ENCODE measurements at places on chromosomes 12 and 14.

- no peak for DNase-seq
These were observed 615 bp downstream of the DDX51 start for GRCh38 chr12:132143336-132144071.

DNA sequence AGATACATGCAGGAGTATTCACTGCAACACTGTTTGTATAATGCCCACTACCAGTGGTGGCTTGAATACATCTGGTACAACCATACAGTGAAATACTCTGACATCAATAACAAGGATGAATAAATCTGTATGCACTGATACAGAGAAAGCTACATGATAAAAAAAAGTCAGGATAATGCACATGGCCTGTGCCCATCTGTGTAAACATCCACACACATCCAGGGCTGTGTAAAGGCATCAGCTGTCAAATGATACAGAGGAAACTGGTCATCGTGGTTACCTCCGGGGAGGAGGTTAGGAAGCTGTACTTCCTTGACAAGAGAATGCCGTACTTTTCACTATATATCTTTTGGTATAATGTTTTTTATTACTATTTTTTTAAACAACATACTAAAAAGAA, 176.6 kb downstream of the FOXN3 start:
- DNase-seq: no peak

DNA sequence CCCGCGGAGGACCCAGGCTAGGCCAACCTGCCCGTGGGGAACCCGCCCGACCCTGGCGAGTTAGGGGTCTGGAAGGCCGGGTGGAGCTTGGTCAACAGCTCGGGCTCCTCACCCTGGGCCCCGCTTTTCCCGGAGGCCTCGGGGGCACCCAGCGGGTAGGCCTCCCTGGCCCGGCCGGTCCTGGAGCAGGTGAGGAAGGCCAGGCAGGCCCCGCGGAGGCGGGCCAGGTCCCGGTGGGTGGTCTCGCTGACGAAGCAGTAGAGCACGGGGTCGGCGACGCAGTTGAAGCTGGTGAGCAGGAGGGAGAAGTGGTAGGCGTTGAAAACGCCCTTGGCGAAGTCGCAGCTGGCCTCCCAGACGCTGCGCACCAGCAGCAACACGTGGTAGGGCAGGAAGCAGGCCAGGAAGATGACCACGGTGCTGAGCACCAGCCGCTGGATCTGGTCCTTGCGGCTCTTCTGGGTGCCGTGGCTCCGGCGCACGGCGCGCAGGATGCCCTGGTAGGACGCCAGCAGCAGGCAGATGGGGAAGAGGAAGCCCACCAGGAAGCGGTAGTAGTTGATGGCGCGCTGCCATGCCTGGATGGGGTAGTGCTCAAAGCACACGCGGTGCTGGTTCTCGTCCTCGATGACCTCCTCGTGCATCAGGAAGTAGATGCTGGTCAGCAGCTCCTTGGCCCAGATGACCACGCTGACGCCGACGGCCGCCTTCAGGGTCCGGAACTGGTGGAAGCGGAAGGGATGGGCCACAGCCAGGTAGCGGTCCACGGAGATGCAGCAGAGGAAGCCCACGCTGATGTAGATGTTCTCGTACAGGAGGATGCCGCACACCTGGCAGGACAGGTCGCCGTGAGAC, 10.3 kb downstream of the GPR68 start:
- no peak for DNase-seq

GRCh38 chr14:53606203-53606602, 350.4 kb downstream of the BMP4 start:
- DNase-seq: no peak

GRCh38 chr14:95300697-95301526, 18.8 kb downstream of the CLMN start:
- DNase-seq: no peak

DNA sequence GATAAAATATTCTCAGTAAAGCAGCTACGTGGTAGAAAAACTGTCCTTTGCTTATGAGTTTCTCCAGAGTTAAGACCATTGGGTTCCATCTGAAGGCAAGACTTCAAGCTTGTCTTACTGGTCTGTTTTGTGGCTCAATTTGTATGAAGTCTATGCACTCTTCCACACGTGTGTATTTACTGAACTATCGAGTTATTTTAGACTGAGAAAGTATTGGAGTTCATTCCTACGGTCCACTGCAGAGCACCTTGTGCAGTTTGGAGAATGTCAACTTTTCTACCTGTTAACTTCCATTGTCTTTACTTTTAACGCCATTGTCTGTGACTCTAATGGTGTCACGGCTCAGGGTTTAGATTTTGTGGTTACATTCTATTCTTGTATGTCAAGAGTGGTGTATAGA, 3.7 kb downstream of the HIF1A start:
- DNase-seq: no peak

GRCh38 chr12:132115500-132115899, 28.6 kb downstream of the DDX51 start:
- no peak for DNase-seq

DNA sequence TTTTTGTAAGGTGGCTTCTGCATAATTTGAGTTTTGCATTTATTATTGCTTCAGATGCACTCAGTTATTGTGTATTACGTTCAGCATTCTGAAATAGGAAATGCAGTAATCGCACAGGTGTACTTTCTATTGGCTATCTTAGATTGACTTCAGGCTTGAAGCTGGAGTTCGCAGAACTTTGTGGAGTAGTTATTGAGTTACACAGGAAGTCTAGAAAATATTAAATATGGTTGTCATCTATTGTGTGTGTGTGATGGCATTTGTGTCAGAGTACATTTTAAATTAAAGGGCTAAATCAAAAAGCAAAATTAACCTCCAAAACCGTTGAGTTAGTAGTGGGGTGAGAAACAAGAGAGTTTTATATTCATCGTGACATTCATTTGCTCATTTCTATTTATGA, 2.7 kb downstream of the ARID2 start:
- DNase-seq: no peak

DNA sequence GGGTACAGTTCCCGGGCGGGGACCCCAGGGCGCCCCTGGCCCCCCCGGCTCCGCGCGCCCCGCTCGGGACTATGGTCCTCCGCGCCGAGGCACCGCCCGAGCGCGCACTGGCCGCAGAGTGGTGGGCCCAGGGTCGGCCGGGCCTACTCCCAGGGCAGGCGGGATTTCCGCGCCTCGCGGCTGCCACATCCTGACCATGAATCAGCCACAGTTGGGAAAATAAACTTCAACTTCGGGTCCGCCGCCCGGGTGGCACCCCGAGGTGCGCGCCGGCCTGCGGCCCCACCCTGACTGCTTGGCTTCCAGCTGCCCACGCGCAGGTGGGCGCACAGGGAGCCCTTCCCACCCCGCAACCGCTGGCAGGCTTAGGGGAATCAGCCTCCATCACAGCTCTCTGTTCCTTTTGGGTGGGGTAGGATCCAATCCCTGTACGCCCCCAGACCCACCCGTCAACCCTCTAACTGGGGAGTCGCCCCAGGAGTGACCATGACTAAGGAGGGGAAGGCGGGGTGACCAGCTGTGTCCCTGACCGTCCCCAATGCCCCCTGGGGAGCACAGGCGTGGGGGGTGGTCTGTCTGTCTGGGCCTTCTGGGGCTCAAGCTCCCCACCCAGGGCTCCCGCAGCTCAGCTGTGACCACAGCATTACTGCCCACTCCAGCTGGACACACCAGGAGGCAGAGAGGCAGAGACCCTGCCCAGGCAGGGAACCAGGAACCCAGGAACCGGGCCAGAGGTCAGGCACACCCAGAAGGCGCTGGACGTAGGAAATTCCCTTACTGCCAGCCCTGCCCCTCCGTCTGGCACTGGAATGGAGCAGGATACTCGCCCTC, 678 bp downstream of the INF2 start:
- DNase-seq: no peak
